Hematopoietic multipotent progenitor cell treated with erythropoietin and hydrocortisone succinate and interleukin-3 and kit ligand, for 4 days (in vitro differentiated cells): ENCODE measurements at places on chromosomes 1 and 21.

DNA sequence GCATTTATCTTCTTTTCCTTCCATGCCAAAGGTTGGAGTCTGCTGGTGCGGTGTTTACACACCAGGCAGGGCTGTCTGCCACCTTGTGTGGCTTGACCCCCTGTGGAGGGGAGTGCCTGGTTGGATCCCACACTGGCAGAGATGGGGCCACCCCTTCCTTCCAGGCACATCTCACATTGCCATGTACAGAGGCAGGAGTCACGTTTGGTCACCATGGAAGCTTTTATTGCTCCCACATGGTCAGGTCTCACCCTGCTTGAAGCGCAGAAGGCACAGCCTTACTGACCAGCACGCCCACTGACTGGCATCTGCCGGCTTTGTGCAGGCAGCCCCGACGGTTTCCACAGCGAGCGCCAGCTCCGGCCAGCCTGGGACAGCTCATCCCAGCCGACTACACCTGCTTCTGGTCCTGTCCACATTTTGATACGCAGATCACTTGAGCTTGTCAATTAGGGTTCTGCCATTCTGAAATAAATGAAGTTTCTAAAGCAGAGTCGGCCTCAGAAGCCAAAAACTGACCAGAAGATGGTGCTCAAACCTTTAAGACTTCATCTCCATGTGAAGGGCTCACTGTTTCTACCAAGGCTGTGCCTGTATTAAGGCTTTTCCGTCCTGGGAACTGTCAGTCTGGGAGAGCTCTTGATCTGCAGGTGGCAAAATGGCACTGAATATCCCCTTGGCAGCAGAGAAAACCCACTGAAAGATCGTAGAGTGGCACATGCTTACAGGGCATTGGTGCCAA, 35.6 kb upstream of the EPHA8 start:
- no peak for DNase-seq

DNA sequence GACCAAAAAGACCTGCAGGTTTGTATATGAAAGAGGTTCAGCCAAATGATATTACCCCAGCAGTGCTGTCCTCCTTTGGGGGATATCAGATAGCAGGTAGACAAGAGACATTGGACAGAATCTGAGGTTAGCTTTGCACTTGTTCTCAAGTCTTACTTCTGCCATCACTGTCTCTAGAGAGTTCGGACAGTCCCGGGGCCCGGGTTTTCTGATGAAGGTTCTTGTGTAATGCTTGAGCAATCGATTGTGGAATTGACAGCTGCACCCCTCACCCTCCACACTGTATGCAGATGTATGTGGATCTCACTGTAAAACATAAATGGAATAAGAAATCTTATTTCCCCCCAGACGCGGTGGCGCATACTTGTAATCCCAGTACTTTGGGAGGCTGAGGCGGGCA, 56.2 kb upstream of the MORC3 start:
- DNase-seq: no peak

DNA sequence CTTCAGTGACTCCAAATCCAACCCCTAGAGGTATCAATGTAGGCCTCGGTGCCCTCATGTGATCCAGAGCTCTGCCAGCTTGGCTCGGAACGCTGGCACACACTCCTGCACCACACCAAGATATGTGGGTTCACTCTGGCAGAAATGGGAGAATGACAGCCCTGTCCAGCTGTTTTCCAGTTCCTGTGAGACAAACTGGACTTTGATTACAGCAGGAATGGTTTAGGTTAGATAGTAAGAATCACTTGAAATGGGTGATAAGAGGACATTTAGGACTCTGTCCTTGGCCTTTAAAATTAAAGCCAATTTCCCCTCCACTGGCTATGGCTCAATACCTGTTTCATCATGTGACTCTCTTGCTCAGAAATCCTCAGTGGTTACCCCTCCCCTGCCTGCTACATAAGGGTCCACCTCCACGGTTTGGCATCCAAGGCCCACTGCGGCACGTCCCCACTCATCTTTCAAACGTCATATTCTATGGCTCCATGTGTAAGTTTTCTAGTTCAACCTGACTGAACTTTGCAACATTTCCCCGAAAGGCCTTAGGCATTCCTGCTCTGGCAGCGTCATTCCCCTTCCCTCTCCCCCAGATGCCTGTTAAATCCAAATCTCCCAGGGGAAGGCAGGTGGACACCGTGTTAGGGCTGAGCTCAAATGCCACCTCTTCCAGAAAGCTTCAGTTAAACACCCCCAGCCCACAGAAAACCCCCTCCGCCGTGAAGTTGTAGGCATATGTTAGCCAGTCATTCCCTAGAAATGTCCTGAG, 44.7 kb downstream of the PLEKHA6 start:
- DNase-seq: no peak

GRCh38 chr1:14661222-14661621, 62.7 kb downstream of the KAZN start:
- DNase-seq: peak; percentile 23

- no peak for DNase-seq
These were observed 33.3 kb downstream of the PTPRC start for GRCh38 chr1:198672124-198672523.

DNA sequence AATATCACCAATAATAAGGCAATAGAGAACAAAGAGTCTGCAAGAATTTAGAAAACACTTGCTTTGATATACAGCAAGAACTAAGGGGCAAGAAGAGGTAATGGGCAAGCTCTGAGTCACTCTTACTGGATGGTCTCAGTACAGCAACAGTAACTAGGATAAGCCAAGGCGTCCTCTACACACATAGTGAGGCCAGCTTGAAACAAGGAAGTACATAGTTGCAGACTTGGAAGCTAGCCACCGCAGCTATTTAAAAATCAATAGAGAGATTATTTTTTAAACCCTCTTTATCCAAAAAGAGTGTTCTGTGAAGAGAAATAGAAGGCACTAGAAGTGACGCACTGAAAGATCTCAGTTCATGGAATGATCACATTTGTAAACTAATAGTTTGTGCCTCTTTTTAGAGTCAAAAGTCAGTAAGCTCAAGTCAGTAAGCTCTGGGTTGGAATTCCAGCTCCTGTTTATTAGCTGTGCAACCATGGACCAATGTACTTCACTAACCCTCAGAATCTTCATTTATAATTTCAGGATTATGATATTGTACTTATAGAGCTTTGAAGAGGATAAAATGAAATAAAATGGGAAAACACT, 118.6 kb downstream of the AKT3 start:
- peak; percentile 46 for DNase-seq

DNA sequence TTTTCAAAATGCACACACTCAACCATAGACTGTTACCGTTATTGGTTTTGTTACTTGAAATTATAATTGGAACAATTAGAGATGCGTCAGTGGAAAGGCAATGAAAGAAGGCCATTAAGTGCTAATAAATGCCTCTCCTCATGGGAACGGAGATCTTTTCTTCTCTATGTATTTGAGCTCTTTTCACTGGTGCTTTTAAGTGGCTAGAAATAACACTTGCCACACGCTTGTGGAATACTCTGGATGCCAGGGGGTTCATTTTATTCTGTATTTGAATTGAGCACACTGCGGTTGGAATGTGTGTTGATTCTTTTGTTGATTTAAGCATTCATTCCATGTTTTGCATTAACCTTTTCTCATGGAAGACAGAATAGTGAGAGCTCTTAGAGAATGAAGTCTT, 68.4 kb downstream of the DNM3 start:
- DNase-seq: no peak

- DNase-seq: no peak
These were observed 535.0 kb downstream of the AJAP1 start for GRCh38 chr1:5189384-5189783.

GRCh38 chr1:100352267-100353070, at the start of gene CDC14A:
Gene CDC14A, plus strand, starts transcription at chr1:100352506. Its CDS starts 449 bp downstream, at chr1:100352955.
- DNase-seq: peak; percentile 99

- DNase-seq: no peak
These were observed 82.4 kb upstream of the CD1D start for GRCh38 chr1:158098256-158098655.

DNA sequence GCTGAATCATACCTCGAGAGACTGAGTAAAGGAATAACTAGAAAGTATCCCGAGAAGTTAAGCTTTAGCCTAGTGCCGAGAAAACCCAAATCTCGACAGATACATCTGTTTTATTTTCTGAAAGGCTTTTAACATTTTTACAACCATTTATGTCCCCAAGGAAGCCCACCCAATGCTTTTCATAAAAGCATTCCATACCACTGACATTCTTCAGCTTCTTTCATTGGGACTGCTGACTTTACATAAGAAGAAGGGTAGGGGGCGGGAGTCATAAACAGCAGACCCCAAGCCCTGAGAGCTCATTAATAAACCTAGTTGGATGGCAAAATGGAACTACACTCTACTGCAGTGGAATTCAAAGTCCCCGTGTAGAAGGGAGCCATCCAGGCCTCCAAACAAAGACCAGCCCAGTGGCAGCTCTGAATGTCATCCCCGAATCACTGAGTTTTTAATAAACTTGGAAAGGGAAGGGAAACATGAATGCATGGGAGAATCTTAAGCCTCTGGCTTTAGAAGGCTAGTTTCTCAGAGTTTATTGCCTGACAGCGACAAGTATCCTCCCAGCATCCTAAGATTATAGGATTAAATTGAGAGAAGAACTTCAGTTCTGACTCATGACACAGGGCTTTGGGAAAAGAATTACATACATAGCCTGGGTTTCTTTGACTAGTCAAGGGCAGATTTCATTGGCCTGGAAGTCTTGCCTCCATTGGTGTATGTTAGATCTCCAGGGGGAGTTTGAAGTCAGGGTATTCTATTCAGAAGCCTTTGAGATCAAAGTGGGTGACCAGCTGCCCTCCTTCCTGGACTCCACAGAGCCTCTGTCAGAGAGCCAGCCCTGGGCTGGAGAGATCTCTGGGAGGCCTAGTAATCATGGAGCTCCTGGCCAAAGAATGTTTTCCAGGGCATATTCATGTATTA, 3.7 kb downstream of the ATF3 start:
- no peak for DNase-seq

GRCh38 chr1:57968321-57968720, 544.5 kb upstream of the DAB1 start:
- DNase-seq: no peak

GRCh38 chr1:55420929-55421716, 206.0 kb upstream of the USP24 start:
- no peak for DNase-seq

- peak; percentile 42 for DNase-seq
These were observed 13.3 kb downstream of the MFAP2 start for GRCh38 chr1:16967095-16967575.

DNA sequence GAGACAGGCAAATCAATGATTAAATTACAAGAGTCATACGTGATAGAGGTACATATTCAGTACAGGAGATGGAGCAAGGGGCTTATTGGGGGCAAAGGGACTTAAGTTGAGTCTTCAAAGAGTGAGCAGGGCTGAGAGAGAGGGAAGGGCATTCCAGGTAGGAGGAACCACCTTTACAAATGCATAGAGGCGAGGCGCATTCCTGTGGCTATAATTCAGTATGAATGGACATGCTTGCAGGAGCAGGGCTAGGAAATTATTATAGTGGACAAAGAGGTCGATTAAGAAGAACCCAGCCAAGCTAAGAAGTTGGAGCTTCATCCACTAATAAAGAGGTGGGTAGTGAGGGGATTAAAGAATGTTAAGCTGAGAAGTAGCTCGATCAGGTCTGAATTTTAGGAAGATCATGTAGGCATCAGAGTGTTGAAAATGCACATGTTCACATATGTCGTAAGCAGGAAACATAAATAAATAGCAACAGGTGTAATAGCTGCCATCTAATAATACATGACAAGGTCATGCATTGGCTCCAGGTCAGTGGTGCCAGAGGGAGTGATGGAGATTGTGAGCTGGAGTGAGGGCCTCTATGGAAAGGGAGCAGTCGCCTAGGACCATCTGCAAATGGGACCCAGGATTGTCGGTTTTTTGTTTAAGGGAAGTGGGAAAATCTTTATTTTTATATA, 12.0 kb upstream of the HNRNPU start:
- no peak for DNase-seq

DNA sequence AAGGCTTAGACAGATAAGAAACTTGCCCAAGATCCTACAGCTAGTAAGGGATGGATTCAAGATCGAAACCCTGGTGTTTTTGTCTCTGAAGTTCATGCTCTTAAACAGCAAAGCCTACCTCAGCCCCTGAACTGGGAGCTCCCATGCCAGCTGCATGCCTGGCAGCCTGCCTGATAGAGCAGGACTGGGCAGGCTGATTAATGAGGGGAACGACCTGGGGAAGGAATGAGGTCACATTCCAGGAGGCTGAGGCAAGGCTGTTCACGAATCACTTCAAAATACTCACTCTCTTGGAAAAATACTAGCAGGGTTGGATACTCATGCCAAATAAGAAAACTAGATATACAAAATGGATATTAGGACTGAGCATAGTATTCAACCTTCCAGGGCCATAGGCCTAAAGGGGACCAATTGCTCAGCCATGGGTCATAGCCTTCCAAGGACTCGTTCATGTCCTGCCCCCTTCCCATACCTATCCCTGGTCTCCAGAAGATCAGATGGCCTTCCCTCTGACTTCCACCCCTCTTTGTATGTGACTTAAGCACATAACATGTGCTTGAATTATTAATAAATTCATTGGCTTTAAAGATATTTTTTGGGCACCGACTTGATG, 15.6 kb upstream of the TACSTD2 start:
- DNase-seq: no peak

DNA sequence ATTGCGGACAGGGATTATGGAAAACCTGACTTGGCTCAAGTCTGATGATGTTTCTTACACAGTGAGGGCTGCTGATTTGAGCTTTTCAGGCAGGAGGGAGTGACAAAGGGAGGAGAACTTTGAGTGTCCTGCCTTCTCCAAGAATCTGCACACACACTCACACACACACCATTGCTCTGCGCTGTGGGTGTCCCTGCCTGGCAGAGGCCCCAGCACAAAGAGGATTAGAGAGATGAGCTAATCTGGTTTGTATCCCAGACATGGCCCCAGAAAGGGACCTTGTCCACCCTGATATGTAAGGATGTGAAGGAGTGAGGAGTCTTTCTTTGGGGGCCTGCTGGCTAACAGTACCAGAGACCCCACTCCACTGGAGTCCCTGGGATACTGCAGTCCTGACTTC, 5.9 kb upstream of the WNT2B start:
- no peak for DNase-seq

- DNase-seq: peak; percentile 47
These were observed 117.0 kb downstream of the UBE2U start for GRCh38 chr1:64320470-64320869.

DNA sequence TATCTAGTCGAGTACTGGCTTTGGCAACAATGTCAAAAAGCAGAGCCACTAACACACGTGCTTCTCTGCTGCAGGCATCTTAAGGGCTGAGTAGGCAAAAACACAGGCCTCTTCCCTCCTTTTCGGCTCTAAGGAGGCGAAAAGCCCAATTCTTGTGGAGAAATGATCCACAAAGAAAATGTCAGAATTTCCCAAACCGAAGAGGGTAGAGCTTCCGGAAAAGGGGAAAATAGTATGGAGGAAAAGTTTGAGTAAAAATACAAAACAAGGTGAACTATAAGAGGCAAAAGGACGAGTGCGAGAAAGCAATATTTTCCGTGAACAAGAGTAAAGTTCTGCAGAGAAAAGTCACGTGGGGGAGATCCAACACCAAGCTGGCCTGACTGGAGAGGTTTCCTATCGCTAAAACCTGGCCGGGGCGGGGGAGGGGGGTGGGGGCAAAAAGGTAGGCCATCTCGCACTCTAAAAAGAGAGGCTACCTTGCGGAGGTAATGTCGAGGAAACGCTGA, 551 bp downstream of the ZRANB2 start:
- DNase-seq: peak; percentile 67
